ENCODE measurements at places on chromosomes 13 and 19.

GRCh38 chr19:31316201-31316951, 32.9 kb downstream of the TSHZ3 start:
- DNase-seq: no peak

- no peak for DNase-seq
These were observed 2.9 kb downstream of the MFSD12 start for GRCh38 chr19:3554254-3555083.

- DNase-seq: no peak
These were observed 132.0 kb downstream of the FOXO1 start for GRCh38 chr13:40534456-40534855.

GRCh38 chr19:43678512-43679261, 8.7 kb upstream of the PLAUR start:
- DNase-seq: no peak

DNA sequence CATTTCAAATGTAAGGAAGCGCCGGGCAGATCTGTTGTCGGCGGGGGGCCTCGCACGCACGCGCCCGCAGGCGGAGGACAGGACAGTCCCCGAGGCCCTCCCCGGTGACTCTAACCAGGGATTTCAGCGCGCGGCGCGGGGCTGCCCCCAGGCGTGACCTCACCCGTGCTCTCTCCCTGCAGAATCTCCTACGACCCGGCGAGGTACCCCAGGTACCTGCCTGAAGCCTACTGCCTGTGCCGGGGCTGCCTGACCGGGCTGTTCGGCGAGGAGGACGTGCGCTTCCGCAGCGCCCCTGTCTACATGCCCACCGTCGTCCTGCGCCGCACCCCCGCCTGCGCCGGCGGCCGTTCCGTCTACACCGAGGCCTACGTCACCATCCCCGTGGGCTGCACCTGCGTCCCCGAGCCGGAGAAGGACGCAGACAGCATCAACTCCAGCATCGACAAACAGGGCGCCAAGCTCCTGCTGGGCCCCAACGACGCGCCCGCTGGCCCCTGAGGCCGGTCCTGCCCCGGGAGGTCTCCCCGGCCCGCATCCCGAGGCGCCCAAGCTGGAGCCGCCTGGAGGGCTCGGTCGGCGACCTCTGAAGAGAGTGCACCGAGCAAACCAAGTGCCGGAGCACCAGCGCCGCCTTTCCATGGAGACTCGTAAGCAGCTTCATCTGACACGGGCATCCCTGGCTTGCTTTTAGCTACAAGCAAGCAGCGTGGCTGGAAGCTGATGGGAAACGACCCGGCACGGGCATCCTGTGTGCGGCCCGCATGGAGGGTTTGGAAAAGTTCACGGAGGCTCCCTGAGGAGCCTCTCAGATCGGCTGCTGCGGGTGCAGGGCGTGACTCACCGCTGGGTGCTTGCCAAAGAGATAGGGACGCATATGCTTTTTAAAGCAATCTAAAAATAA, 18.2 kb downstream of the IL17D start:
- DNase-seq: peak; percentile 7

- no peak for DNase-seq
These were observed 21.0 kb upstream of the GRWD1 start for GRCh38 chr19:48424694-48425219.

GRCh38 chr13:60370343-60370742, 26.7 kb upstream of the TDRD3 start:
- no peak for DNase-seq

GRCh38 chr19:48489608-48490216, 20.5 kb downstream of the CYTH2 start:
- DNase-seq: peak; percentile 80

DNA sequence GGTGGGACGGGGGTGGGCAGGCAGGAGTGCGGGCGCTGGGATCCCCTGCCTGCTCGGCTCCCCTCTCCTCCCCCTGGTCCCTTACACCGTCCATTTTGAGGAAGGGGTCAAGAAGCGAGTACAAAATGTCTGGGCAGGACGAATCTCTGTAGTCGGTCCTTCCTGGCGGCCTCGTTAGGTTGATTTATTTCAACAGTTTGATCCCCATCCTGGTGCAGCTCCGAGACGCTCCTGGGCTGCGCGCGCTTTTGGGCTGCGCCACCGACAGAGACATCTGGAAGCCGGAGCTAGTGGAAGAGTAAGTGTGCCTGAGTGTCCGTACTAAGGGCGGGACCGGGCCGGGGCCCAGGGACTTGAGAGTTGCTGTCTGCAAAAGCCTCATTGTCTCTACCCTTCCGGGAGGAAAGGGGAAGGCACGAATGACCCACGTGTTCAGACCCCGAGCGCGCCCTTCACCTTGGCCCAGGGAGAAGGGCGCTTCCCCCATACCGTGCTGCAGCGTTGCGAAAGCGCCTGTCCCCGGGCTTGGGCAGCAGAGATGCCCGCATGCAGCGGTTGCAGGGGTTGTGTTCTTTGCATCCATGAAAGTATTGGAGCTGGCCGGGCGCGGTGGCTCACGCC, 1.8 kb downstream of the ZNF114 start:
- DNase-seq: no peak
